Nephron progenitor cell (in vitro differentiated cells): ENCODE measurements at places on chromosomes 12 and 14.

DNA sequence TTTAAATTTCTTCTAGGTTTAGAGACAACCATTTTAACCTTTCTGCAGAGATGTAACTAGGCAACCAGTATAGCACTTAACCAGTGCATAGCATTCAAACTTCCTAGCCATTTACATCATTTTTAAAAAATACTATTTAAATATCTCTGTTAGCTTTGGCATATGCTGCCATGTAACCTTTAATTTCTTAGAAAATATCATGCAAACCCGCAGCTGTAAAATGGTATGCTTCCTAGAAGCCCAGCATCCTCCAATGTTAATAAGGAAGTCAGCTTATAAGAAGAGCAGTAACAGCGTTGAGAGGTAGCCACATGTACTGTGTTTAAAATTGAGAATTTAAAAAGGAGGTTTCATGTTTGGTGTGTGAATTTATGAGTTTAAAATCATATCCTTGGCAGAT lies 22.8 kb downstream of the GNG2 start:
- DNase-seq, result no peak

DNA sequence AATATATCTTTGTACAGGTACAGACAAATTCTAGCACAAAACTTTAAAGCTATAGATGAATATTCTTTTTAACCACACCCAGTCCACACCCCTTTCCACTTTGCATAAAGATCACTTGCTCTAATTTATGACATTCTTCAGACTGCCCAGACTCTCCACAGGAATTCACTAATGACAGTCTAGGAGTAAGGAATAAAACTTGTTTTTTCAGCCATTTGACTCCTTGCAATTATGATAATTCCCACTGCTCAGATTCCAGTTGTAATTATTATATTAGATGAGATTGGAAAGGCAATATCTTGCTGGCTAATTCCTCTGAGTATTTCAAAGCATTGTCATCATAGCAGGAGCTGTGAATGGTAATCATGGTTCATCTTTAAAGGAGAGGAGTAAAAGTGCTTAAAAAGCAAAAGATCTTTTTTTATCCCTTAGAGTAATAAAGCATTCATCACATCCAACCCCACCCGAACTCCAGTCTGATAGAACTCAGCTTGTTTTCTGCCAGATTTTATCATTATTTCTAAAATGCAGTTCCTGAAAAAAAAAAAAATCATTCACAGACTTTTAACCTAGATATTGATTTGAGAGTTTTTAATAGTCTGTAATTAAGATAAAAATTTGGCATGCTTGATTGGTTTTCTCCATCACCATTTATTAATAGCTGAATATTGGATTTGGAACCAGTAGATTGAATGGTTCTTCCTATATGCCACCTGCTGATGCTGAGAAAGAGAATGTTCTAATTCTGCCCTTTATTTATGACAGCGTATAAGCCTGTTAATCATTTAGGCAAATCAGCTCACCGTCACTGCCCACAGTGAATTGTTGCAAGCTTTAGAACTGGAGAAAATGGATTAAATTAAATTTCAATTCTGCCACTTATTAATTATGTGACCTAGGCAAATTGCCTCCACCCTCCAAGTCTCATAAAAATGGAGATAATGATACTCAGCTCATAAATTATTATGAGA lies 93.9 kb upstream of the RASSF8 start:
- DNase-seq, result no peak

DNA sequence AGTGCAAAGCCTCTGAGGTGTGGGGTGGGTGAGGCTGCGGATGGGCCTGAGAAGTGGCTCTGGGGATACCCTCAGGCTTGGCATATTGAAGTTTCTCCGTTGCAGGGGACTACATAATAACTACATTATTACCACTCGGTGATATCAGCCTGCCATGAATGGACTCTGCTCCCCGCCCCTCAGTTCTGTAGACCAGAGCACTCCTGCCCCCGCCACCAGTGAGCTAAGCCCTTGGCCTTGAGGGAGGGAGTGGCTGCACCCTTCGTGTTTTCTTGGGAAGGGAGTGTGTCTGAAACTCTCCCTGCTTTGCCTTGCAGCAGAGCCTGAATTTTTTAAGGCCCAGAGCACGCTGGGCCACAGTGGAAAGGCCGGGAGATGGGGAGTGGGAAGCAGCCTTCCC lies 1.7 kb downstream of the ORAI1 start:
- no peak for DNase-seq

- no peak for DNase-seq
Observed at GRCh38 chr12:3571724-3572123, 80.7 kb downstream of the PRMT8 start.

GRCh38 chr12:123119808-123120207 lies 31.1 kb downstream of the PITPNM2 start:
- DNase-seq, result no peak

DNA sequence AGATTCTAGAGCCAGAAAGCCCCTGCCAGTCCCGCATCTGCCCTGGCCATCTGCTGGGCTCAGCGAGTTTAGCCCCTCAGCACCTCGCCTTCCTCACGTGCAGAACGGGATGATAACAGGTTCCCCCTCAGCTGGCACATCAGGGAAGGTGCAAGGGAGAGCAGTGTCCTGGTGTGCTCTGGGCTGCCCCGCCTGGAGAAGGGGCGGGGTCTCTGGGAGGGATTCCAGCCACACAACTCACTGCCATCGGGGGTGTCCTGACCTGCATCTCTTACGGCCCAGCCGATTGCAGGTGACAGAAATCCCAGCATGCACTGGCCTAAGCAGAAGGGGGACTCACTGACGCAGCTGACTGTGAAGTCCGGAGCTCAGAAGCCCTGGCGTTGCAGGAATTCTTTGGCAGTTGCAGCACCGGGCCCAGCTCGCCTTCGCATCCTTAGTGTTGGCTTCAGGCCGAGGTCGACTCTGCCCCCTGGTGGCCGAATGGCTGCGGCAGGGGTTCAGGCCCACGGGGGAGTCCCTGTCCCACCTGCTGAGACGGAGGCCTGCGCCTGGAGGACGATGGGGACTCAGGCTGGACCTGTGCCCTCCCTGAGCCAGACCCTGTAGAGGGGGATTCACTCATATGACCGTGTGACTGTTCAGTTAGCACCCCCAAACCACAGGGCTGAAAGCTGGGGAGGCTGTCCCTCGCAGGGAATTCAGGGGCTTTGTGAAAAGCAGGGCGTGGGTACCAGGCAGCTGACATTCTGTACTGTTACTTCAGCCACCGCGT lies 178.6 kb downstream of the ADGRD1 start:
- peak; percentile 96 for DNase-seq

- no peak for DNase-seq
Observed at GRCh38 chr12:54549774-54550451, 512 bp downstream of the PDE1B start.

- no peak for DNase-seq
Observed at GRCh38 chr12:88391556-88391955, 188.7 kb downstream of the KITLG start.

- no peak for DNase-seq
Observed at GRCh38 chr12:45670346-45671065, 59.0 kb upstream of the ARID2 start.

DNA sequence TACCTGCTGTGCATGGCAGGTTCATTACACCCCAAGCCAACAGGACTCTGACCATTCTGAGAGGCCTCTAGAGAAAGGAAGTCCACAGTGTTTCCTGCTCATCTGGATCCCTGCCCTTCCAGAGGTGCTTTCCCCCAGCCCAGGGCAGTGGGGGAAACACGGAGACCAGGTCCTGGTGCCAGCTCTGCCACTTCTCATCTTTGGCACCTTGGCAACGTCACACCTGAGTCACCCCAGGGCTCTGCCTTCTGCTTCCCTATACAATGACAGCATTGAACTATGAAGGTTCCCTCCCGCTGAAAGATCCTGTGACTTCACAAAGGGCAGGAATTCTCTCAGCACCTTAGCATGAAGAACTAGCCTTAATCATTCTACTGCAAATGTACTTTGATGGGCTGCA lies 74.9 kb downstream of the ANO2 start:
- DNase-seq, result no peak

GRCh38 chr14:75005357-75005756 lies 2.6 kb downstream of the EIF2B2 start:
- DNase-seq, result no peak

- DNase-seq, result no peak
Observed at GRCh38 chr14:71890541-71890940, 41.7 kb upstream of the RGS6 start.

DNA sequence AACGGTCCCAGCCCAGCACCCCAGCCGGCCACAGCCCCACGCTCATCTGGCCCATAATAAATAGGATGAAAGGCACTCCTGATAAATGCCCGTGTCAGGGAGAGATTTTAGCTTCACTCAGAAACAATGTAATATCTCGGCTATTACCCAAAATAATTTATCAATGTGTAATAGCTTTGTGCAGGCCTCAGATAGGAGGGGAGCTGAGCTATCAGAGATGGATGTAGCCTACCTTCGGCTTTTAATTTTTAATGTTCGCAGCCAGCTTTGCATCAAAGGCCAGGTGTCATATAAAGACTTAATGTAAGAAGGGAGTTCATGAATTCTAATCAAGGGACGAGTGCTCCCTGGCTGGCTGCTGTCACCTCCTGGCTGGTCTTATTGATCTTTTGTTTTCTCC lies 171.9 kb downstream of the ESRRB start:
- DNase-seq, result no peak

- no peak for DNase-seq
Observed at GRCh38 chr12:129064209-129064855, 211.1 kb downstream of the GLT1D1 start.

DNA sequence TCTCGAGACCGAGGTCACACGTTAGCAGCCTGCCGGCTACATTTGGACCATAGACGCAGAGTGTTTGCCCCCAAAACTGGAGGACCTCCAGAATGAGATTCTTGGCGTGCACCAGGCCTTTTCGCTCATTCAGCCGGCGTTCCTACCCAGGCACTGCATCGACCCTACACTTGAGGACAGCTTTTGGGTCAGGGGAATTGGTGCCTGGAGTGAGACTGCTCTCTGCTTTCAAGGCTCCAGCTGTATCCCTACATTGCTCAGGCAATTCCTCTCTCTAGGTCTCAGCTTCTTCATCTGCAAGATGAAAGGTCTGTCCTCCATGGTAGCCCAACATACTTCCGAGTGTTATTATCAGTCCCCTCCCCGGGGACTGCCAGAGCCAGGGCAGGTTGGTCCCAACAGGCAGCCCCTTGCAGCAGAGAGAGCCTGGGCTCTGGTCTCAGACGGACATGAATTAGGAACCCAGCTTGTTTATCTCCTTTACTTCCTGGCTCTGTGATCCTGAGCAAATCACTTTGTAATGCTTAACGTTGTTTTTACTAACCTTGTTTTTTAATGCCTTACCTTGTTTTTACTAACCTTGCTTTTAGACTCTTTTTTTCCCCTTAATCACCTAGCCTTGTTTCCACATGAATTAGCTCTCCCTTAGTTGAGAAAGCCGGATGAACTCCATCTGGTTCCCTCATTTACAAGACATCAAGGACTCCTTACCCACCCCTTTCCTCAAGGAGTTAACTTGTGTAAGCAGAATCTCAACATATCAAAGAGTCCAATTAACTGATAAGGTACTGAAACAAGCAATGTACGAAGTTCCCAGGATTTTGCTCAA lies 892 bp downstream of the TCHP start:
- DNase-seq, result peak; percentile 30

GRCh38 chr12:62028536-62028935 lies 231.7 kb upstream of the USP15 start:
- no peak for DNase-seq

DNA sequence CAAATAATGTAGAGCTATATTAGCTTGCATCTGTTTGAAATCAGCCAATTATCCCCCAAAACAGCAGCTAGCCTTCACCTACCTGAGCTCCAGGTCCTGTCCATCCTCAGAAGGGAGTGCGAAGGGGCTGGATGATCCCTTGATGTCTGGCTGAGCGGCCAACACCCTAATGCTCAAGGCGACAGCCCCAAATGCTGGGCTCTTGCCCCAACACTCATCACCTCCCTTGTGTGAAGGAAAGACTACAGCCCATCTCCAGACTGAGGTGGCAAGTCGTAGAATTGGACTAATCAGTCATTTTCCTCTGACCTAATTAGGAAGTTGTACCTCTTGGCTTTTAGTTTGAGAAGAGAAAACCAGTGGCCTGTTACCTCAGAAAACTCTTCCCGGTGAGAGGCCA lies 16.3 kb upstream of the MDM1 start:
- no peak for DNase-seq

DNA sequence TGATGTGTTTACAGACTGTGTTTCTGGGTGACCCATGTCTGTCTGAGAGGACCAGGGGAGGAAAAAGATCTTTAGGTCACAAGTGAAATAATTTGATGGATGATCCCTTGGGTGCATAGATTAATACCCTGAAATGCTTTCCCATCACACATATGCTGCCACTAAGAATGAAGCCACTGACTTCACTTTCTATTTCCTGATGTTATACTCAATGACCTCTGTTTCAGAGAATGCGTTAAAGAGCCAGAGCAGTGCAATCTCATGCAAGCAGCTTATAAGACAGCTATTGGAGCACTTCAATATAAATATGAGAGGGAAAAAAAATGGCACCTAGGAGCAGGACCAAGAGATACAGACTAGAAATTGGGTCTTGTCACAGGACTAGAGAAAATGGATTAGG lies 133.7 kb downstream of the KLHL28 start:
- DNase-seq, result no peak

DNA sequence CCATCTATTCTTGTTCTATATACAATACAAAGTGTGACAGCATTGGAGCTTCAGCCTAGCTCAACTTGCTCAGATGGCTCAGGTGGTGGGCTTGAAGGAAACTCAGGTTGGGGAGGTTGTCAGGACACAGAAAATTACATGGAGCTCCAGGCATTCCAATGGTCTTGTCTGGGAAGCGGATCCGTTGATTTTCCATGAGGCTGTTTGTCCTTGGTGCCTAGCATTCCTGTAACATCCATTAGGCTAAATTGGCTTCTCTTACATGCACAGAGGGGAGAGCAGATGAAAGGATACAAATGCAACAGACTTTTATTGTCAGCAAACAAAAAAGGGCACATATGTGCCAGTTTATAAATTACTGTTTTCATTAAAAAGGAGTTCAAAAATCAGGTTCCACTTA lies 75.5 kb upstream of the OTX2 start:
- DNase-seq, result no peak

DNA sequence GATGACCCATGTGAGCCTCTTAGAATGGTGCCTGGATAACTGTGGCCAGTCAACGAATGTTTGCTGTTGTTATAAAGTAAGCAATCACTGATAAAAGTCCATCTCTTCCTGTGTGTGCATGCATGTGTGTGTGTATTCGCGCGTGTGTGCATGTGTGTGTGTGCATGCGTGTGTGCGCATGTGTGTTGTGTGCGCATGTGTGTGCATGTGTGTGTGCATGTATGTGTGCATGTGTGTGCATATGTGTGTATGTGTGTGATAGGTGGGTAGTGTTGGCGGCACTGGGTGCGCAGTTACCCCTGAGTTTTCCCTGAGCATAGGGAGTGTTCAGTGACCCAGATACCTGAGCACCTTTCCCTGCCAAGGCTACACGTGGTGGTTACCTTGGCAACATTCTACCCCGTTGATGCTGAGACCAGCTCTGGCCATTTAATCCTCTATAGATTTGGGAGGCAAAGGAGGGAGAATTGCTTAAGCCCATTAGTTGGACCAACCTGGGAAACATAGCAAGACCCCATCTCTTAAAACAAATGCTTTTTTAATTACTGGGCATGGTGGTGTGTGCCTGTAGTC lies 137.8 kb downstream of the SLC15A4 start:
- DNase-seq, result no peak

- DNase-seq, result peak; percentile 45
Observed at GRCh38 chr14:59274991-59275391, 86.5 kb downstream of the DAAM1 start.

- DNase-seq, result no peak
Observed at GRCh38 chr12:96617178-96617577, 127.8 kb downstream of the CFAP54 start.
